ENCODE measurements at places on chromosomes 7 and 10.

DNA sequence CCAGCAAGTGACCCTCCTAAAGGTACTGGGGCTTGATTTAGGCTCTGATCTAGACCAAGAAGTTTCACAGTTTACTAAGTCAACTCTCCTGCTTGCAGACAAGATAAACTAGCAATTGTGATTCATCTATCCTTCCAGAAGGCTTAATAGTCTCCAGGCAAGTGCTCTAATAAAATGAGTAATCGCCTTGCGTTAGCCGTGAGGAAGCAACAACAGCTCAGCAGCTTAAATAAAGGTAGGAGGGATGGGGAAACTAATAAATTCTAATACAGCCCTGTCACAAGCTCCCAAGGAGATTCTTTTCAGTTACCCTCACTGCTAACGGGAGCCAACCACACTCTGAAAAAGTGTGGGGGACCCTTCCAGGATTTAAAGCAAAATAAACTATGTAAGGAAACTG lies 48.4 kb downstream of the FRMD4A start:
- no peak for DNase-seq

GRCh38 chr7:1096156-1097119 lies 8.5 kb downstream of the GPER1 start:
- no peak for DNase-seq

DNA sequence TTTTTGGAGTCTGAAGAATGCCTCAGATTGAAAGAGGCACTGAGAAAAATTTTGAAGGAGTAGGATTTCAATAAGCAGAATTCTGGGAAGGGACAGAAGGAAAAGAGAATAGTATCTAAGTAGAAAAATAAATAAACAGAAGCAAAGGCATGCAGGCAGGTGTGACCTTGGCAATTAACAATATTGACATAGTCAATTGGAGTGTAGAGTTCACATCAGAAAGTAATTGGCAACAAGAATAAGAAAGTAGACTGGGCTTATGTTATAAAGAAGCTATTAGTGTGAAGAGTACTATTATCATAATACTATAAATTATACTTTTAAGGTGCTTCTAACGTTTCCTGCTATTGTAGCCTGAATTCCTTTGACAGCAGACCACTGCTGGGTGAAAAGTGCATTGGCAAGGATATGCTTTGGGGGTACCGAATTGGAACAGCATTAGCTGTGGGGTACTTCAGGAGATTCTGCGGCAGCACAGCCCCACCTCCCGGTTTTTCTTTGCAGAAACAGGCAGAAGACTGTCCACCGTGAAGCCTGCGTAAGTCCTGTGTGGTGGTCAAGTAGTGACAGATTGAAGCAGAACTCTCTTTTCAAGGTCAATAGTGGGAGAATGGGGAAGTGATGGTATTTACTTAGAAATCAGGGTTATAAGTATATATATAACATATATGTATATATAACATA lies 357.0 kb downstream of the THSD7A start:
- no peak for DNase-seq

DNA sequence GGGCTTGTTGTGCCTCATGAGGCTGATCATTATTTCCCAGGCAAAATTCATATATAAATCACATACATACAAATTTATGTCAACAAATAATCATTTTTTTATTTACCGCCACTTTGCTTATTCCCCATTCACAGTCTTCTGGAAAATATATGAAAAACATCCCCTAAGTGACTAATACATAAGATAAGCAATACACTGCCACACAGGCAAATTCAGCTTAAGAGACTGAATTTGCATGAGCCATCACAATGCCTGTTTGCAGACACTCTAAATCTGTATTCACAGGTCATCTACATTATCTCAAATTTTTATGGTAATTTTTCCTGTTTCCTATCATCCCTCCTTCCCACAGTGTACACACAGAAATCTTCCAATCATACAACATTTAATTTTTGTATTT lies 13.2 kb downstream of the OSBPL3 start:
- DNase-seq: no peak

All from stimulated activated CD4-positive, alpha-beta T cell treated with anti-CD3 and anti-CD28 coated beads, Interleukin-12 subunit alpha, Interleukin-12 subunit beta, amount 100 ng/mL, for 4 hours (primary cell).